ENCODE measurements at places on chromosomes 3 and 15. TPM values are rescaled to one million over a fixed set of nuclear protein-coding genes. Genes with fewer than 3 reads are reported as not detected.

DOCK3 gene
- total RNA-seq = 3.8 TPM

DNA sequence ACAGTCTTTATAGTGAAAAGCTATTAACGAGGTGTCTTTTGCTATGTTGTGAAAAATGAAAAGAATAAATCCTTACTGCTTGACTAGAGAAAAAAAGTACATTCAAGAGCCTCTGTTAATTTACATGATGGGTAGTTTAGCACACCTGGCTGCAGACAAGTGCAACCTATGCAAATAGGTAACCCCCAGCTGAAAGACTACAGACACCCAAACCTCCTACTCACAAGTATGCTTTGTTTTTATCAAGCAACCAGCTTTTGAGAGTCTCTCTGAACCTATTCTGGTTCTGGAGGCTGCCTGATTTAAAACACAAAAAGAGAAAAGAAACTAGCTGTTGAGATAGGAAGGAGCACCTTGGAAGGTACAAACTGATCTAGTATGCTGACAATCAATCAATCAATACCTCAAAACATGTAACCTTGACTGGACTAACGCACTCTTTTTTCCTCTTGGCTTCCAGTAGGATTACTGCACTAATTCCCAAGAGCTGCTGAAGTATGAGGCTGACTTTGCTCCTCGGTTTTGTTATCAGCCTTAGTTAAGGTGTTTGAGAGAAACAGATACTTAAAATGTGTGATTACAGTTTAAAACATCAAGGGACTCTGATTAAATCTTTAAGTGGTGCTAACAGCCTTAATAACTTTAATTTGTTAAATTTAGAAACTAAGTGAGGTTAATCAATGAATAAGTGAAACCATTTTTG, 63.6 kb downstream of the OSBPL10 start:
- no peak for DNase-seq

GRCh38 chr3:162569314-162569713, 1072.7 kb downstream of the OTOL1 start:
- no peak for DNase-seq

DNA sequence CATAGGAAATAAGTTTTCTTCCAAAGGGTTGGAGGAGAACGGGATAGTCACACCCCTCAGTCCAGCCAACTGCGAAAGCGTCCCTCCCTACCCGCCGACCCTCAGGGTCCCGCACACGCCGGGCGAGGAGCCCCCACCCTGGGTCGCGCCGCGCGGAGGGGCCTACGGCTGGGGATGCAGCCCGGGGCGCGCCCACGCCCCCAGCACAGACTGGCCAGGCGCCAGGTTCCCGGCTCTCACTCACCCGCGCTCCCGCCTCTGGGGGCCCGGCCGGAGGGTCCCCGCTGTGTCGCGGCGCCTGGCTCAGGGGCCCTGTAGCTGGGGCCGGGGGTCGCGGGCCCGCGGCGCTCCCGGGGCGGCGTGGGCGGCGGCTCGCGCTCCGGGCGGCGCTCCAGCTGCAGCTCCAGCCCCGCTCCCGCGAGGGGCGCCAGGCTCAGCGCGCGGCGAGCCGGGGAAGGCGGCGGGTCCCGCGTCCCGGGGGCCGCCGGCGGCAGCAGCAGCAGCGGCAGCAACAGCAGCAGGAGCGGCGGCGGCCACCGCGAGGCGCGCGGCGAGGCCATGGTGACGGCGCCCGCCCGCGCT, 375 bp downstream of the HEG1 start:
- DNase-seq = peak; percentile 63

DNA sequence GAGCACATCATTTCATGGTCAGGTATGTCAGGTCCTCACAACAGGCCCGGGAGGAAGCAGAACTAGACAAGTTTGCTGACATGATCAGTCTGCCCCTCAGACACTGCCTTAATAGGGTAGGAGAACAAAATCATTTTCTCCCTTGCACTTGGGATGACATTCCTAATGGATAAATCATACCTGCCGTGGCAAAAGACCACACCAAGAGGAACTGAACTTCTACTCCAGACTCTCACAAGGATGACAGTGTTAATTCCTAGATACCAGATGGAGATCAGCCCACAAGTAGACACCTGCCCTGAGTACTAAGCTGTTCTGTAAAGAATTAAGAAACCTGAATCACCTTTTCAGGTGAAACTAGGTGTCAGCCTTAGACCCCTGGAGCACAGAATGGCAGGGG, 19.5 kb downstream of the SIAH2 start:
- DNase-seq = no peak

DNA sequence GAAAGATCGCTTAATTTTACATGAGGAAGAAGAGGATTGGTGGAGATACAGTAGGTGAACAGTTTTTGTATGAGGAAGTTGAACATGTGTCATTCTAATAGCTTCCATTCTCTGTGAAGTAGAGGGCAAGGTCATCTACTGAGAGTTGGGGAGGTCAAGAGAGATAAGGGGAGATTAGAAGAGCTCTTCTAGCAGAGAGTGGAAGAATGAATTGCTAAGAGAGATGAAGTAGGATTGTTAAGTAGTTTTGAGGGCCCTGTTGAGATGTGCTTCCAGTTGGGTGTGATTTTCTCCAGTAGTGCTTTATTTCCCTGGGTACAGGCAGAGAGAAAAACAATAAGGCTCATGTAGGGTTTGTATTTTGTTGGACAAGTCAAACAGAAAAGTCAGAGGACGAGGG, 5.2 kb downstream of the OPA1 start:
- DNase-seq = no peak

DNA sequence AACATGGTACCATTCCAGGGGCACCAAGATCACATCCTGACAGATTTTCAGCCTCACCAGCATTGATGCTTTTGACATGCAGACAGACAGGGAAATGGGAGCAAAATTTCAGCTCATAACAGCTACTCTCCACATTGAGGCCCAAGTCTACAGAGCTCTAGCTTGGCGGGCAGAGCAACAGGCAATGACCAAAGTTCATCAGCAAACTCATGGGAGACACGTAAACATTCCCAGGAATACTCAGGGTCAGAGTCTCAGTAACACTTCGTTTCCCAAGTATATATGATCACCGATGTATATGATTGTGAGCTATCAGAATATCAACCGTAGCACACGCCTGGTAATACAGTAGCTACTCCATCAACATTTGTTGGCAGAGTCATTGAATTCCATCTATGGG, 59.2 kb upstream of the SLC24A5 start:
- DNase-seq = no peak

EXD1 gene
- not detected for total RNA-seq

GRCh38 chr3:160130950-160131349, 94.3 kb upstream of the C3orf80 start:
- DNase-seq = no peak

DNA sequence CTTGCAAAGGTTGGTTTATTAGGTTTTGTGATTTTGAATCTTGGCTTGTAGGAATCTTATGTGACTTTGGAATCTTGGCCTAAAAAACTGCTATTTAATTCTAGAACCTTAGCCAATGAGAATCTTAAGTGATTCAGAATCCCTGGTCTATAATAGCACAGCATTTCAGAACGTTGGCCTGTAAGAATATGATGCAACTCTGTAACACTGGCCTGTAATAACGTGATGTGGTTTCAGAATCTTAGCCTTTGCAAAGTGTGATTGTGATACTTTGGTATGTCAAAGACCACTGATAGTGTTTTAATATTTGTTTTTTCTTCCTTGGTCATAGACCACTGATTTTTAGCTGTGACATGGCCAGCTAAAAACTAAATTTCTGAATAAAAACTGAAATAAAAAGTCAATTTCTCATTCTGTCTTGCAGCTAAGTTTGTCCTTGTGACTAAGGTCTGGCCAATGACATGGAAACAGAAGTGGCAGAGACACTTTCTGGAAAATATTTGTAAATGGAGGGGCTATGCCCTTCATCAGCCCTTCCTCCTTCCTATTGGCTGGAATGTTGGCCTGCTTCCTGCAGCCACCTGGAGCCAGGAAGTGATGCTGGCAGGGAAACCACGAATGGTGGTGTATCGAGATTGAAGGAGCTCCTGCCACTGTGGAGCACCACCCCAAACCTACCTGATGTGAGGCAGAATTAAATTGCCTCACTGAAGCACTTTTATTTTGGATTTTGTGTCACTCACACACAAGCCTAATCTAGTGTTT, 42.3 kb upstream of the CORO2B start:
- no peak for DNase-seq

DNA sequence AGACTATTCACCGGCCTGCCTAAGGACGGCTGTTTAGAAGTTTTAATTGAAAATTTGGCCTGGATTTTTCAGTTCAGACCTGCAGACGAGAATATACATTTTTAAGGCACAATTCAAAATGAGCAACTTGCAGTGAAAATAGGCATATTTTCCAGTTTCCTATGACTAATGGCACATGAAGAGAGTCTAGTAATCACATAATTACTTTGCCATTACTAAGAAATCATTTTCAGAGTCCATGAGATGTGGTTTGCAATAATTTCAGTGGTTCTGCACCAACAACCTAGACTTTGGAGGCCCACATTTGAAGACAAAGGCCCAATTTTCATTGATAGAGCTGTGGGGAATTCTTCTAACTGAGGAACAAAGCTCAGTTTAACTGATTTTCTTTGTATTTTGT, 205.3 kb downstream of the SOX2 start:
- no peak for DNase-seq

DNA sequence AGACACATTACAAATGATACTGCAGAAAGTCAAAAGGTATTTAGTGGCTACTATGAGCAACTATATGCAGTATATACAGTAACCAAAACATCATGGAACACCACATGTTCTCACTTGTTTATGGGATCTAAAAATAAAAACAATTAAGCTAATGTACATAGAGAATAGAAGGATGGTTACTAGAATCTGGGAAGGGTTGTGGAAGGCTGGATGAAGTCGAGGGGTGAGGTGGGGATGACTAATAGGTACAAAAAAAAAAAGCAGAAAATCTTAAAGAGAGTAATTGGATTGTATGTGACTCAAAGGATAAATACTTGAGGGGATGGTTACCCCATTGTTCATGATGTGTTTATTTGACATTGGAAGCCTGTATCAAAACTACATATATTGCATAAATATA, 848.8 kb upstream of the GBE1 start:
- no peak for DNase-seq

DNA sequence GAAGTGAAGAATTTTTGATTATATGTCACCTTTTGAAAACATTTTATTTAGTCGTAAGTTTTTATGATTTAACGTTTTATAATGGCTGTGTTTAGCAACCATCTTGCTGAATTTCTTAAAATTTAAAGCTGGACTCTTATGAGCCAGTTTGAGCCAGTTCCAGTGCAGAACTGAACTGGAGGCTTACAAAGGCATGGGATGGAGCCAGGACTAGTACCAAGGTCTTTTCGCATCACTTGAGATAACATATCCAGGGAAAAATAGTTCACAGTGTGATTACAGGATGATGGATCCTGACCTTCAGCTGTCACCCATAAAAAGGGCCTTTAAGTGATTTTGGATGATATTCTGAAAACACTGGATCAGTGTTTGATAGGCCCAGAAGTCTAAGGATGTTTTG, 51.0 kb downstream of the USP13 start:
- no peak for DNase-seq

ZNF148 gene
- total RNA-seq = 51.7 TPM

- no peak for DNase-seq
These were observed 86.0 kb downstream of the LRRK1 start for GRCh38 chr15:101004986-101005747.

DNA sequence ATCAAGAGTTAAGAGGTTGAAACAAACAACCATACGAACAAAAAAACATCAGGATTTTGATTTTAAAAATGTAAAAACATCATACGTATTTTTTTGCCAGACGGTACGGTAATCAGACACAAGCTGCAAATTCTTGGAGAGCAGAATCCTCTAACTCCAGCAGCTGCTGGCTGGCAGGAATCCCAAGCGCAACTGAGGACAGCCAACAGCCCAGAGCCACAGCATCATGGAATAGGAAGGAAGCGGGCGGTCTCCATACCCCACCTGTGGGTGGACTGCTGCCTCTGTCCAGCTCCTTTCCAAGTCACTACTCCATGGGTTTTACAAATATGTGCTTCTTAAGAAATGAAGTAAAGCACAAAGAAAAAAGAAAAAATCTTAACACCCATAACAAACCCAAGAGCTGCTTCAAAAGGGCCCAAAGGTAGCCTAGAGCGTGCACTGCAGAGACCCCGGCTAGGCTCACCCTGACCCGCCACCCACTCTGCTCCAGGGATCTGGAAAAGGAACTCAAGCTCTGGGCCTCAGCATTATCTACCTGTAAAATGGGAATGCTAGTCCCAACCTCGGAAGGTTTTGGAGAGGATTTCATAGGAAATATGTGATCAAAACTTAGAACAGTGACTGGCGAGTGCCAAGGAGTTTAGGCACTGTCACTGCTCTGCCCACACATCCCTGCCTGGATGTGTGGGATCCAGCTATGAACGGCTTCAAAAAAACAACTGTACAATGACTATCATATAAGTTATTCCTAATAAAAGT, 33.4 kb downstream of the ZXDC start:
- DNase-seq = peak; percentile 77

DNA sequence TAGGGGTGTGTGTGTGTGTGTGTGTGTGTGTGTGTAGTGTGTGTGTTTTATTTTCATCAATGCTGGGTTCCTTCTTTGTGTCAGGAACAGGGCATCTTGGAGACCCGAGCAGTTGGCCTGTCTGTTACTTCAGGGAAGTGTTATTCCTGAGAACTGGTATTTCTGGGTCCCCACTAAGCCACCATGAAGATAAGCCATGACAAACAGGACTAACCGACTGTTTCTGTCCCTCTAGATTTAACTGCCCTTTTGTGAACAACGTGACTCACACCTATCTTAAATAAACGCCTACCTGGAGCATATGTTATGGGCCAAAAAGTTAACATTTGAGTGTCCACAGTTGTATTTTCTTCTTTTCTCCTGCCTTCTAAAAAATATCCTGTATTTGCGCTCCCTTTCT, 19.5 kb downstream of the SIDT1 start:
- no peak for DNase-seq

GRCh38 chr3:159787794-159788205, 200.8 kb upstream of the IL12A start:
- no peak for DNase-seq

NOX5 gene
- not detected for total RNA-seq

STOML1 gene
- 26.9 TPM for total RNA-seq

KLHL40 gene
- 0.12 TPM for total RNA-seq

DNA sequence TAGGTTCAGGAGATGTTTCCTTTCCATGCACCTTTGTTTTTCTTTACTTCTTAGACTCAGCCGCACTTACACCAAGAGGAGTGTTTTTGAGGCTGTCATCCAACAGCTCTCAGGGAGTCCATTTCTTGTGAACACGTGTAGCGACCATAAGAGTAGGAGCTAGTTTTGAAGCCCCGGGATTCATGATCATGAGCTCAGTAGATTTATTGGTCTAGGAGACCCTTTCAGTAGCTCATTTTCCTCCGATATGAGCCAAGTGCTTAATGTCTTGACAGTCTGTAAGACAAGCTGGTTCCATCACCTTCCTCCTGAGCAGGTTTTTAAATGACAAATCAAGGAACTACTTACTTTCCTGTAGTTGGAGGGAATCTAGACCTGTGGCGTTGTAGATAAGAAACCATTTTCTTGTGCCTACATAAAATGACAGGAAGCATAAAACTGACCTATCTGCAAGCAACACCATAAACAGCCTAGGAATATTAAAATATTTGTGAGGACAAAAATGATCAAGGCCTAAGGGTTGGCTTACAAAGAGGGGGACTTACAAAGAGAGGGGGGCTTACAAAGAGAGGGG, 172.6 kb upstream of the BHLHE40 start:
- no peak for DNase-seq

GRCh38 chr15:28995705-28996104, 109.9 kb downstream of the APBA2 start:
- DNase-seq = no peak

All from left ventricle myocardium superior (tissue), 1 donor.